ENCODE measurements at places on chromosomes 4 and X.

- no peak for DNase-seq
These were observed 1091.3 kb upstream of the TENM3 start for GRCh38 chr4:181151856-181152255.

DNA sequence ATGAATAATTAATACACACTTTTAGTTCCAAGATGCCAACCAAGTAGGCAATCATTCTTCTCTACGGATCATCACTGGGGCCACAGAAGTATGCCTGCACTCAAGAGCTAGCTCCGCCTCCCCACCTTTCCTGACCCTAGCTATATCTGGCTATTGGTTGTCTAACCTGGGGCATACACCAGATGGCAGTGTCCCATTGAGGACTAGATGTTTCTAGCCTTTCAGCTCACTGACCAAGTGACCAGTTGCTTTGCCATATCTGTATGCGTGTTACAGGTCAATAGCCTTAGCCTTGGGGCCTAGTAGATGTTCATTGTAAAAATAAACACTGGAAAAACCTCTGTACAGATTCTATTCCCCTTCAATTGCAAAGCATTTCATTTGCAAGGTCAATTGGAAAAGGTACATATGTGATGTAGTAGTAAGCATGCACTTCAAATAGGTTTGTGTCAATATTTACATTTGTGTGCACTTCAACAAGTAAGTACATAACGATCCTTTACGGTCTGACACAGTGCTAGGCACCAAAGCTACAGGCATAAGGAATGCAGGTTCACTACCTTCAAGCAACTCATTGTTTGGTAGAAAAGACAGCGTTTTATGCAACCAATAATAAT, 521.7 kb downstream of the PPARGC1A start:
- no peak for DNase-seq

DNA sequence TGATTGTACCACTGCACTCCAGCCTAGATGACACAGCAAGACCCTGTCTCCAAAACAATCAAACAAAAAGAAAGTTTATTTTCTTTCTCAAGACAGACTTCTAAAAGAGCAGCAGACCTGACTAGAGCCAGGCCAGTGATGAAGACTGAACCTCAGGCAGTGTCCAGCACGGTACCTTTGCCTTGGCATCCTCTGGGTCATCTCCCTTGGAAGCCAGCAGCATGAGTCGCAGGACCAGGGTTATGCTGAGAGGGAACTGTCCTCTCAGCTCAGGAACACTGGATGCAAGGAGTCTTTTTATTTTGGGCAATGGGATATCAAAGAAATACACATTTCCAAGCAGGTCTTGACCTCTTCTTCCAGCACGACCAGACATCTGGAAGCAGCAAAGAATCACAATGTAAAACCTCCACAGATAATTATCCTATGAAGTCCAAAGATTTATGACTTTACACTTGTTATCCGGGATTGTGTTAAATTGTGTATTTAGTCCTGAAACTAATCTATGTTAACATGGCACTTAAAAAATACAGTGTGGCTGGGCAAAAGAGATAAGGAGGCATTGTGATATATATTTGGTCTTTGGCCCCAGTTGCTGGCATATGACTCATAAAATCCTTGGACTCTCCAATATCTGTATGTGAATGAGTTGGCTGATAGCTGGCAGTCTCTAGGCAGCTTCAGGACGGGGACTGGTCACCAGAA, 66.0 kb upstream of the DDX60 start:
- DNase-seq: no peak

GRCh38 chrX:53435997-53436396, 1.8 kb upstream of the HSD17B10 start:
- DNase-seq: peak; percentile 62

DNA sequence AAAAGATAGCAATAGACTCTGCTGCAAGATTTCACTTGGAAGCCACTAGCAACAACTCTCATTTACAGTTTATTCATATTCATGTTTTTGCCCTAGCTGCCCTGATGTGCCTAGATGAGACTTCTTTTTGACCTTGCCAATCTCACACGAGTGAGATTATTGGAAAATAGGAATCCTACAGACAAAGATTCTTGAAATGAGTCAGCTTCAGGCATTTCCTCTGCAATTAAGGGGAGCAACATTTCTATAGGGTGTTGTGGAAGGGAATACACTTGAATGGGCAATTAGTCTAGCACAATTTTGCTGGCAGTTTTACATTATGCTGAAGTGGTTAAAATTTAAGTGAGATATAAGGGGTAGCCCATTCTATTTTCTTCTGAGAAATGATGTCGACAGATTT, 217.0 kb upstream of the FAT4 start:
- no peak for DNase-seq

- no peak for DNase-seq
These were observed 309.2 kb upstream of the EMCN start for GRCh38 chr4:100826808-100827548.

- DNase-seq: no peak
These were observed 31.1 kb upstream of the TBC1D14 start for GRCh38 chr4:6878451-6879059.

DNA sequence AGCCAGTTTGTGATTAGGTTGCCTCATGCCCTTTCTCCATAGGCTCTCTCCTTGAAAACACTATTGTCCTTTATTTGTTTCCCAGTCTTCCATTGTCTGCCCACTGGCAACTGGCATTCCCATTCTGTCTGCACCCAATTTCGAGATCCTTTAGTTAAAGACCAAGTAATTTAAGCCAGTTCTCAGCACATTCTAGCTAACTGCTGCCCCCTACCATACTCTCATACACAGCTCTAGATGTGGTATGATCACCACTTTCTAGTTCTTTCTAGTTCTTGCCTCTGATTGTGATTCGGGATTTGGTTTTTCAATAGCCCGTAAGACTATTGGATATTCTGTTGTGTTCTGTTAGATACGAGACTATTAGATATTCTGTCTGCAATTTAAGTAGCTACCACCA, 135.8 kb upstream of the TRPC5 start:
- DNase-seq: no peak

DNA sequence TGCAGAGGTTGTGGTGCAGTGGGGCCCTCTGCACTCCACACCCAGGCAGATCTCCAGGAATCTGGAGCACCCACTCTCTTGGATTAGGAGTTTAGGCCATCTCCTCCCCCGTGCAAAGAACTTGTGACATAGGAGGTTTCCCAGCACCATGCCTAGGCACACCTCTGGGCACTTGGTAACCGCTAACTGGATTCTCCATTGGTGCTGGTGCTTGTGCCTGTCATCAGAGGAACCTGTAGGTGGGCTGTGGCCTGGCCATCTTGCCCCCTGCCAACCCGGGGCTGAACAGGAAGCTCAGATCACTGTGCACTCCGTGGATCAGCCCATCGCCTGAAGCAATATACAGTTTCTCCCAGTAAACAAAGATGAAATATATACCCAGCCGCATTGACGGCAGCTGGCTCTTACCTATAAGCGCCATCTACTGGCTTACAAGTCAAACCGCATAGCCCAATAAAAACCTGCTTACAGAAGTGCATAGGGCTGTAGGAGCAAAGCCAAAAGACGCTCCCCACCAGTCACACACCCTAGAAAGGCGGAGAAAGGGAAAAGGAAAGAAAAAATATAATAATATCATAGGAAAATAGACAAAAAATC, 19.1 kb upstream of the TEX13B start:
- no peak for DNase-seq

DNA sequence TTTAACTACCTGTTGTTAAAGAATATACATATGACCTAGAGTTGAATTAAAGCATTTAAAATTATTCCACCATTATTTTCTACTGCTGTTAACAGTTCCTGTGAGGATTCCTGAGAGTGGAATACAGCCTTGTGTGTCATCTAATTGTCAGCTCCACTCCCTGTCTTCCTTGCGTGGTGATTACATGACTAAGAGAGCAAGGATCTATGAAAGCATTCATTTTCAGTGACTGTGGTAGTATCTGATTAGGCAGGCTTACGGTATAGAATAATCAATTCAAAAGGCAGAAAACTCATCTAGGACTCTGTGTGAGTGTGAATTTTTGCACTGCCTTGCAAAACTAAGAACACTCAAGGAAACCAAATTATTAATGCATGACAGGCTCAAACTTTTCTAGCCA, 577.8 kb downstream of the SH3BGRL start:
- no peak for DNase-seq

DNA sequence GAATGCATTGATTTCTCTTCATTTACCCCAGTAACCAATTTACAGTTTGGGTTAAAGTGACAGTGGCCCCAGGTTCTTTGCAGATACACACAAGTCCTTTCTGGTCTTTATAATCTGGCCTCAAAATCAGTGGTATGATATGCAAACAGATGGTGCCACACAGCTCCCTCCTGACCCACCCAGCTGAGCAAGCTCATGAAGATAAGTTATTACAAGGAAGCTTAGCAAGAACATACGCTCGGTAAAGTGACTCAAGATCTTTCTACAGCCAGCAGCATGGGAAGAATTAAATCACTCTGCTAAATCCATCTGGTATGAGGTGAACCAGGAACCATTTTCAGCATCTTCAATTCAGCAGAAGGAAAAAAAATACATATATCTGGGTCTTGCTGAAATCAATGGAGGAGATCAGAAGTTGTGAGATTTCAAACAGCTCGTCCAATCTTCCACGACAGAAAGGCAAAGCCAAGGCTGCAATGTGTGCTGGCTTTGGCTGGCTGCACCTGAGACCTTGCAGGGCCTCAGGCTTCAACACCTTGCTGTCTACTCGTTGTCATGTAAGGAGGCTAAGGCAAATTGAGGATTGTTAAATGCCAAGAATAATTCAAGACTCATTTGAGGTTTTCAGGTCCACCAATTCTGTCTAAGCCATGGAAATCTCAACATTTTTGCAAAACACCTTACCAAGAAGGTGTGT, 28.2 kb downstream of the SEL1L3 start:
- DNase-seq: no peak

DNA sequence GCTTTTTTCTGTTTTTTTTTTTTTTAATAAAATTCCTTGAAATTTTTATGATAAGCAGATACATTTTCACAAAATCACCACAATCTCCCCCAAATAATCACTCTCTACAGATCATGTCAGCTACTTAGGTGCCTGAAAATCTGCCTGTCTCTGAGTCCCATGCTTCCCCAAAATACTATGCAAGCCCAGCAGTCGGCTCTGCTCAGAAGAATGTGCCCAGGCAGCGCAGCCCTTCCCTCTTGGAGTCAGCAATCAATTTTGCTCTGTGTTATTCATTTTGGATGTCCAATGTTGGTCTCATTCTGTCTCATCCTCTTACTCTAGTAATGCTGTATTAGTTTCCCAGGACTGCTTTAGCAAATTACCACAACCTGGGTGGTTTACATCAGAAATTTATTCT, 24.9 kb upstream of the C1QTNF7 start:
- peak; percentile 26 for DNase-seq

DNA sequence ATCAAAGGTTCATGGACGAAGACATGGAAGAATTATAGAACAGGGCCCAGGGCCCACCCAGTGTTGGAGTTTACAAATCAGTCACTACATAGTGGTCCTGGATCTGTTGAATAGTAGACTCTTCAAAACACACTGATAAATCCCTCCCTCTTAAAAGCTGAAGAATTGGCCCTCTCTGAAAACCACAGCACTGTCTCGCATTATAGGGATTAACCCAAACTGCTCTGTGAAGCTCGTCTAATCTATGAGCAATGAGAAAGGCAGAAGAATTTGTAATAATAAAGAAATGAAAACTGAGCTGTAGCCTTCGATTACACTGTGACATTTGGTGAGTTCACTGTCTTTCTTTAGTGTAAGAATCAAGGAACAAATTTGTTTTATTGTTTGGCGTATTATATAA, 92.5 kb upstream of the ZFP42 start:
- DNase-seq: no peak

DNA sequence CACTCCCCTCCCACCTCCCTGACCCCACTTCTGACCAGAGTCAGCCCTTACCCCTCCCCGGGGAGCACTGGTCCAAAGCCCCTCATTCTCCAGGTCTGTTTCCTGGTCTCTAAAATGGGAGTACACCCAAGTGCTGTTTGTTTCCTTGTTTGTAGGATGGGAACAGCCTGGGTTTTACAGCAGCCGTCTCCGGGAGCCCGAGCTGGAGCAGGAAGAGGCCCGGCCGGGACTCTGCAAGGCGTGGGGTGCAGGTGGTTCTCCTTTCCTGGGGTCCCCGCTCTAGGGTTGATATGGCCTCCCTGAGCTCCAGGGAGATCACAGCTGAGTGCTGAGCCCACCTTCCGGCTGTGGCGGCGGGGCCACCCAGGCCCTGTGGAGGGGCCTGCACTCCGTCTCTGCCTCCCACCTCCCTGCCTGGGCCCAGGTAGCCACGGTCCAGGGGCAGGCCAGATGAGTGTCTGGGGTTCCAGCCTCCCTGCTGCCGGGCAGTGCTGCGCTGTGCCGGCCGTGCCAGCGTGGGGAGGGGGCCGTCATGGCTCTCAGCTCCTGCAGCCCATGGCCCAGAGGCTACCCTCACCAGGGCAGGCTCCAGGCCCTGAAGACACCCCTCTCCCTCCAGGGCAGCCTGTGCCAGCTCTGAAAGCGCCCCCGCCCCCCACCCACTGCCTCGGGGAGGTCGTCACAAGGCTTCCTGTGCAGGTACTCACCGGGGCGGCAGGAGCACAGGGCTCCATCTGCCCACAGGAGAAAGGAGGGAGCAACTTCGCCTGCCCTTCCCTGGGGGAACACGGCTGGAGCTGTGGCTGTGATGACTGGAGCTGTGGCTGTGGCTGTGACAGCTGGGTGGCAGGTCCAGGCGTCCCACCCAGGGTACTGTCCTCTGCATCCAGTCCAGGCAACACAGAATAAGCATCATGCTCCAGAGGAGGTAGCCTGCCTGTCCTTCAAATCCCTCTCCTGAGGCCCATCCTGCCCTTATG, 98.8 kb downstream of the ADRA2C start:
- DNase-seq: no peak

DNA sequence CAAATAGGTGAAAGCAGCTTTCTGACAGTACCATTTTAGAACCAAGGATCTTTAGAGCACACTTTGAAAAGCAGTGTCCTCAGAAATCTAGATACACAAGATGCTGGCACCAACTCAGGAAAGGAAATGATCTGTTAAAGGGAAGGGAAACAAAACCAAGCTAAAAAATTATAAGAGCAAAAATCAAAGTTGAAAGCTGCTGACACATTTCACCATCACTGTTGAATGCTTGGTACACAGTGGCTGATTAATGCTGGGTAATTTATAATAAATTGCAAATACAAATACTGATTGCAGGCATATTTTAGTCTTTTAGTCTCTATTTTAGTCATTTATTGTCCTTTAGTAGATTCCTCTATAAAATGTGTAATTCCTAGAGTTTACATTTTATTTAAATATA, 1540.1 kb upstream of the PCDH10 start:
- no peak for DNase-seq

GRCh38 chr4:140004549-140004895, 149.5 kb downstream of the MAML3 start:
- DNase-seq: peak; percentile 64

DNA sequence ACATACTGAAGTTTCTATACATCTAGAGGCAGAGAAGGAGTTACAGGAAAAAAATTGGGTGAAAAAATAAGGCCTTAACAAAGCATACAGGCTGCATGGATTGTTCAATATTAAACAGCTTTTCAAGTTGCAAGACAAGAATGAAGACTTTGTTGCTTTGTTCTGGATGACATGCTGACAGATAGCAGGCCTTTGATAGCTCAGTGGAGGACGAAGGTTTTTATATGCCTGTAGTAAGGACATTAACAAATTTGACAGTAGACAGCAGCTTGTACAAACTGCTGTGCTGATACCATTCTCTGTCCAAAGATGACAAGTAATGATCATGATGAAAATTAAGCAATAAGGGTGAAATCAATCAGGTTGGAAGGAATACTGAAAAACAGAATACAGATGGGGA, 309.9 kb downstream of the NKX6-1 start:
- no peak for DNase-seq

Data from Ammon's horn (tissue), 1 donor.